ENCODE measurements at places on chromosomes 1 and 21.

GRCh38 chr1:21657456-21658190 lies 11.5 kb downstream of the RAP1GAP start:
- DNase-seq, result no peak

DNA sequence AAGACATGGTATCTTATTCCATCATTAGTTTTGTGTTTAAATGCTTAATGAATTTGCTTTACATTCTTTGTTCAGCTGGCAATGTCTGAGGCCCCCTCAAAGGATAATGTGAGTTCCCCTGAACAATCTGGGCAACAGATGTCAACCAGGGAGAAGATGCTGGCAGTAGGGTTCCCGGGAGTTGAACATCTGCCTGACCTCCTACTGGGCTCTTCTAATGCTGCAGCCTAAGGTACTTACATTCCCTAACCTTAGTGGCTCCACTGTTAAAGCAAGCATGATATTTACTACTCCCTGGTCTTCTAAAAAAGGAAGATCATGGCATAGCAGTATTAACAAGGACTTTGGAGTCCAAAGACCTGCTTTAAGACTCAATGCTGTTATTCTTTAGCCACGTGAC lies 574.9 kb upstream of the NR5A2 start:
- no peak for DNase-seq

DNA sequence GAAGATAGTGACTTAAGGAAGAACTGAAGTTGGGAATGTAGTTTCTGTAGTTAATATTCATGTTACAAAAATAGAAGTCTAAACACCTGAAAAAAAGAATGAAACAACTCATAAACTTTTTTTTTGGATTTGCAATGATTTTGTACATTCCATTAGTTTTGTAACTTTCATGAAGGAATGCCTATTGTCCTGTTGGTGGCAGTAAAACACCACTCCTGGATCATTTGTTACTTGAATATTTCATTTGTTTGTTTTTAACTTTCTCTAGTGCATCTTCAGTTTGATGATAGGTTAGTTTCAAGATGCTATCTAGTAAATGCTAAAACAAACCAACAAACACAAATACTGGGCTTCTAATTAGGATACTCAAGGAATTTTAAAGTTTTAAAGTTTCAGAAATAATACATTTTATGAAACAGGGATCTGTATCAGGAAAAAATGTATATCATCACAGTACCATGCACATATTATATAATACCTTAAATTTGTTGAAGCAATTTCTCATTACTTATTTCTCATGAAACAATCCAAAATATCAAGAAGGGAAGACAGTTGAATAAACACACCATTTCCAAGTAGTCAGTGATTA lies 229.7 kb upstream of the CACYBP start:
- DNase-seq, result peak; percentile 56

DNA sequence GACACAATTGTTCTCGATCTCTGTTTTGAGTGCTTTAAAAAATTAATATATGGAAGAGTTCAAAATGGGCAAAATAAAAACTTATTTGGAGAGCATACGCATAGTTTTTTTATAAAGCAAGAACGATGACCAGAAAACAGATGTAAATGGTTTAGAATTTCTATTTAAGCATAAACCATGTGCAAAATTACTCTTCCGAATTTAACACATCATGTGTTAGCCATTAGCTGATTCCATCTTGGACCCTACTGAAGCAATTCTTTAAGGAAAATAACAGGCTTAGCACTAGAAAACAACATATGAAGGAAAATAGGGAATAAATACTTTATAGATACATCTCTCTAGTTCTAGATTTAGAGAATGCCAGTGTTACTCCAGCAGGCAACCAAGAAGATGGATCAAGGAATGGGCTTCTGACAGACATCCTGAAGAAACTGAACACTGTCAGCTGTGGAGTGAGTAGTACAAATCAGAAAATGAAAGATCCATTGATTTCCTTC lies 26.7 kb downstream of the CDC7 start:
- no peak for DNase-seq

DNA sequence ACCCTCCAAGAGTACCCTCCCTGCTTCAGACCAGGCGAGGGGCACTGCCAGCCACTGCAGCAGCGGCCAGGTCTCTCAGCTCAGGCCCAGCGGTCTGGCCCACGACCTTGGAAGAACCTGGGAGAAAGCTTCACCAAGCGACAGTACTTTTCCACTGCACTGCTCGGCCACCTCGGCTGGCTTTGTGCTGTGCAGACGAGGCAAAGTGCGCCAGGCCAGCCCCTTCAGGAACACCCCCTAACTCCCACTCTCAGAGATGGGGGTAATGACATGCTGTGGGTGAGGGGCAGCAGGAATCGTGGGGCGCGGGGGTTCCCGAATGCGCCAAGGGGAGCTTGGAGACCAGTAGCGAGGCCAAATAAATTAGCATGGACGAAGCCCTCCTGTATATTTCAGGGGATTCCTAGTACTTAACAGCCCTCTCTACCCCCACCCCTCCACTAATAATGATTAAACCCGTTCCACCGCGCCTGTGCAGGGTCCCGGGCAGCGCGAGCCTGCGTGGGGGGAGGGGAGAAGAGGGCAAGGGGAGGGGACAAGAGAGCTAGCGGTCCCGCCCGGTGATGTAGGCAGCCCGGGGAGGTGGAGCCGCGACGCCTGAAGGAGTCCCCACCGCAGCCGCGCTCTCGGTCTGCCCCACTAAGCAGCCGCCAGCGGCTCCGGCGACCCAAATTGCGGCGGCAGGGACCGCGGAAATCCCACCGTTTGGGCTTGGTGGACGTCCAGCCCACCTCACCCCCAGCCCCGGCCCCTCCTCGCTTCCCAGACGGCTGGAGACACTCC lies at the start of gene FAM43B:
FAM43B (plus strand) TSS at position 629 of the 783 bp plus-strand sequence. CDS start 401 bp downstream, outside the sequence.
- peak; percentile 63 for DNase-seq

- no peak for DNase-seq
These were observed 6.1 kb upstream of the IGFN1 start for GRCh38 chr1:201184307-201185122.

DNA sequence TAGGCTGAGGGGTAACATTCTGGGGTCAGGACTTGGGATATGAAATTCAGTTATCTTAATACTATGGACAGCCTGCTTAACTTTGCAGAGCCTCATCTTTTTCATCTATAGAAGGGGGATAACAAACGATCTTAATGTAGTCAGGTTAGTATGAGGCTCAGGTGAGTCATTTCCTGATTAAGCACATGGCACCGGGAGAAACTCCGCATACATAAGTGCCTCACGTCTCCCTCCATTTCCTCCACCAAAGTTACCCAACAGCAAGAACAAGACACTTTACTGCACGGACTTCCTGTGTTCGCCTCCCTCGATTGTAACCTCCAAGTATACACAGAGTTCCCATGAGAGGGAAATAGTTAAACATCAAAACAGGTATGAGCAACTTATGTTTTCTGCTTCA lies 112.7 kb upstream of the COA6 start:
- DNase-seq, result no peak

- DNase-seq, result no peak
These were observed 743 bp downstream of the TOMM20 start for GRCh38 chr1:235127732-235128455.
